ENCODE measurements at places on chromosomes 11 and 22. TPM values are rescaled to one million over a fixed set of nuclear protein-coding genes. Genes with fewer than 3 reads are reported as not detected.

Gene DEFB131B
- total RNA-seq, result not detected

Gene TMPRSS4
- not detected for total RNA-seq

Gene KCNJ11
- under 0.01 TPM for total RNA-seq

Gene NEFH
- under 0.01 TPM for total RNA-seq

Gene RIN1
- total RNA-seq, result 33.5 TPM

Gene TEAD1
- total RNA-seq, result 65.7 TPM

Gene C2CD3
- total RNA-seq, result 14.4 TPM

Gene EMSY
- total RNA-seq, result 9.4 TPM

Gene PHOX2A
- total RNA-seq, result not detected
